ENCODE measurements at places on chromosomes 12 and 14.
A peak's percentile ranks its signal among the peaks of the same experiment; 100 is the strongest.

- no peaks in the 10 kb centered on the region for H3K27me3 ChIP-seq
- no peak for DNase-seq
Measured at GRCh38 chr12:106480251-106480650, 102.6 kb upstream of the RFX4 start.

- no peak for DNase-seq
- H3K27ac ChIP-seq = no peak overlapping the region
- no peaks in the 10 kb centered on the region for H3K27me3 ChIP-seq
- H3K36me3 ChIP-seq = no peaks in the 10 kb centered on the region
- H3K4me3 ChIP-seq = no peak overlapping the region
Measured at GRCh38 chr12:67705394-67706370, 57.1 kb downstream of the DYRK2 start.

DNA sequence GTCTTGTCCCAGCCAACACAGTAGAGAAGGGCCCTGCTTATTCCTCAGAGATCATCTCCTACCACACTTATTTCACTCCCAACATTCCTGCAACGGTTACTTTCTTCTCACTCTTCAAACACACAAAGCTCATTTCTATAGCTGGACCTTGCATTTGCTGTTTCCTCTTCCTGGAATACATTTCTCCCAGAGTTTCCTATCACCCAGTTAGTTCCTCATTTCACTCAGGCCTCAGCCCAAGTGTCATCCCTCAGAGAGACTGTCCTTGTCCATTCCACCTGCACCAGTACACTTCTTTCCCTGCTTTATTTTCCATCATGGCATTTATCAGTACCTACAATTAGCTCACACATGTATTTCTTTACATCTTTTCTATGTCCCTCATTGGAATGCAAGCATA lies 14.7 kb upstream of the STK38L start:
- no peaks in the 10 kb centered on the region for H3K36me3 ChIP-seq
- H3K4me3 ChIP-seq = no peak overlapping the region
- no peak overlapping the region for H3K27ac ChIP-seq
- no peak for DNase-seq
- H3K27me3 ChIP-seq = no peaks in the 10 kb centered on the region

GRCh38 chr12:18382236-18382885 lies 121.0 kb downstream of the PIK3C2G start:
- no peaks in the 10 kb centered on the region for H3K27me3 ChIP-seq
- no peaks in the 10 kb centered on the region for H3K4me1 ChIP-seq
- no peak overlapping the region for H3K27ac ChIP-seq
- no peak overlapping the region for H3K4me3 ChIP-seq
- no peak for DNase-seq
- H3K36me3 ChIP-seq = no peaks in the 10 kb centered on the region

GRCh38 chr12:10392394-10392930 lies 2.6 kb upstream of the KLRK1 start:
- H3K4me1 ChIP-seq = no peaks in the 10 kb centered on the region
- no peaks in the 10 kb centered on the region for H3K36me3 ChIP-seq
- no peak overlapping the region for H3K4me3 ChIP-seq
- H3K27ac ChIP-seq = no peak overlapping the region
- no peak for DNase-seq

GRCh38 chr14:56505361-56505760 lies 74.2 kb upstream of the TMEM260 start:
- H3K4me3 ChIP-seq = no peak overlapping the region
- H3K27ac ChIP-seq = no peak overlapping the region
- no peaks in the 10 kb centered on the region for H3K27me3 ChIP-seq
- H3K36me3 ChIP-seq = no peaks in the 10 kb centered on the region
- DNase-seq = no peak
- H3K4me1 ChIP-seq = no peaks in the 10 kb centered on the region

DNA sequence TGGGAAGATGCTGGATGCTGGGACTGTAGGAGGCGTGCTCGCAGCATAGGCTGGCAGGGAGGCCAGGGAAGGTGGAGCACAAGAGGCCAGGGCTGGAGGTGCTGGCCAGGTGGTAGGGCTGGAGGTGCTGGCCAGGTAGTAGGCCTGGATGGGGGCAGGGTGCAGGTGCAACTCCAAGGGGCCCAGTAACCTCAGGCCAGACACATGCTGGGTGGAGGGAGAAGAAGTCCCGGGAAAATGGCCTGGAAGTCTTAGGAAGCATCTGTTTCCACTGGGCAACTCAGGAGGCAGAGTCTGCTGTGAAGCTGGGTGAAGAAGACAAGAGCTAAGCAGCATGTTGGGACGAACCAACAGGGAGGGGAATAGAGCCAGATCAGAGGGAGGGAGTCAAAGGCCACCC lies 665.2 kb downstream of the BCL11B start:
- no peaks in the 10 kb centered on the region for H3K4me1 ChIP-seq
- H3K36me3 ChIP-seq = no peaks in the 10 kb centered on the region
- H3K27ac ChIP-seq = no peak overlapping the region
- DNase-seq = no peak

- DNase-seq = no peak
- H3K4me3 ChIP-seq = no peak overlapping the region
- H3K27ac ChIP-seq = no peak overlapping the region
- no peaks in the 10 kb centered on the region for H3K27me3 ChIP-seq
Measured at GRCh38 chr12:45168976-45169375, 46.9 kb upstream of the ANO6 start.

GRCh38 chr14:102215071-102215470 lies 75.4 kb downstream of the WDR20 start:
- no peak for DNase-seq
- H3K27ac ChIP-seq = no peak overlapping the region
- H3K4me3 ChIP-seq = no peak overlapping the region
- 0 out of 2 replicates have a peak, but pooled peaks cover 2% of the 10 kb centered on the region for H3K27me3 ChIP-seq
- H3K4me1 ChIP-seq = peaks cover 34% of the 10 kb centered on the region

- no peak overlapping the region for H3K4me3 ChIP-seq
- H3K27me3 ChIP-seq = no peaks in the 10 kb centered on the region
- H3K27ac ChIP-seq = no peak overlapping the region
- peaks cover 3% of the 10 kb centered on the region for H3K4me1 ChIP-seq
- peak; percentile 95 for DNase-seq
Measured at GRCh38 chr12:6038160-6038559, 86.3 kb downstream of the VWF start.

DNA sequence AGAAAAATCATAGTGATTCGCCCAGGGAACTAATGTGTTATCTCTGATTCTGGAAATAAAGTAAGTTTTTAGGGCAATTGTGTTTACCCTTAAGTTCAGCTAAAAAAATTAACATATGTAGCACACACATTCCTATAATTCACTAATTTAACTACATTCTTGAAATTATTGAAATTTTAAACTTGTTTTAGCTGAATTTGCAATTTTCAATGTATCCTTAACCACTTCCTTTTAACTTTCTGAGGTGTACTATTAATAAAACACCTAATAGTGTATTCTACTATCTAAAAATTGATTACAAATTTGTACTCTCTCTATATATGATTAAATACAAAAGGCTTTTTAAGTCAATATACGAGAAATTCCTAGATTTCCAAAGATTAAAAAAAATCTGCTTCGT lies 2.2 kb downstream of the KLHL28 start:
- peaks cover 18% of the 10 kb centered on the region for H3K36me3 ChIP-seq
- peaks cover 35% of the 10 kb centered on the region for H3K4me1 ChIP-seq
- no peak for DNase-seq

DNA sequence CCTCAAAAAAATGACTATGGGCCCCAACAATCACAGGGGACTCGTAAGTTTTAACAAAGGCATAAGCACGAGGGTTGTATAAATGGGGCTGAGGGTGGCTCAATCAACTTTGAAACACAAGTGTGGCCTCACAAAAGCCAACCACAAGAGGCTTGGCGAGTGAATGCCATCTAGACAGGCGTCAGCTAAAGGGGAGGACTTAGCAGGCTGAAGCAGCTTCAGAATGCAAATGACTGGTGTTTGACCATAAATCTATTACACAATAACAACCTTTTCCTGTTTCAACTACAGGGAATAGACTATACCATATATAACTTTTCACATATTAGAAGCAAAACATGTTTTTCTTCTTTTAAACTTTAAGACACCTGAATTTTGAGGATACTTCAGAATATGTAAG lies 777.9 kb downstream of the FSCB start:
- H3K27ac ChIP-seq = no peak overlapping the region
- no peaks in the 10 kb centered on the region for H3K4me1 ChIP-seq
- H3K27me3 ChIP-seq = no peaks in the 10 kb centered on the region

GRCh38 chr14:71287567-71287966 lies 380.3 kb downstream of the PCNX1 start:
- no peaks in the 10 kb centered on the region for H3K4me1 ChIP-seq
- H3K4me3 ChIP-seq = no peak overlapping the region
- H3K36me3 ChIP-seq = no peaks in the 10 kb centered on the region
- H3K27ac ChIP-seq = no peak overlapping the region
- no peaks in the 10 kb centered on the region for H3K27me3 ChIP-seq

DNA sequence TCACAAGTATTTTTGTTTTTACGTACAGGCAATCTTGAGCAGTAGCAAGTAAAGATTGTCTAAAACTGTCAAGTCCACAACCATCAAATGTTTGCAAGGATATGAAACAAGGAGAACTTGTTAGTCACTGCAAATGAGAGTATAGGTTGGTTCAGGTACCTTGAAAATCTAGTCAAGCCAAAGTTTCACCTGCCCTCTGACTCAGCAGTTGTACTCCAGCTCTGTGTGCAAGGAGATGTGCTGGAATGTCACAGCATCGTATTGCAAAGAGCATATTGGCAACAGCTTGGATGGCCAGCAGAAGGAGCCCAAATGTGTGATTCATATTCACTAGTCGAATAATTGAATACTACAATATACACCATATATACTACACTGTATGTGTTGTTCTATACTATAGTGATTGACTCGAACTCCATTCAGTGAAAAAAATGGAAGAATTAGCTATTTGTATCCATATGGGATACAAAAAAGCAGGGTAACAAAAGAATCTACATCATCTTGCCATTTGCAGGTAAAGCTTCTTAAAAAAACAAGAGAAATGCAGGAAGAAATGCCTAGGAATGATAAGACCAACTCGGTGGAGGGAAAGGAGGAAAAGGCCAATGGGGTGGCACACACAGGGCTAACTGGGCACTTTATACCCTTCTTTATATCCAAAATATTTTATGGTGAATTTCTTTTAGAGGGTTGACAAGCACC lies 44.0 kb downstream of the EID3 start:
- no peak overlapping the region for H3K27ac ChIP-seq
- DNase-seq = no peak
- no peaks in the 10 kb centered on the region for H3K27me3 ChIP-seq
- peaks cover 22% of the 10 kb centered on the region for H3K4me1 ChIP-seq
- H3K36me3 ChIP-seq = peaks cover 39% of the 10 kb centered on the region

DNA sequence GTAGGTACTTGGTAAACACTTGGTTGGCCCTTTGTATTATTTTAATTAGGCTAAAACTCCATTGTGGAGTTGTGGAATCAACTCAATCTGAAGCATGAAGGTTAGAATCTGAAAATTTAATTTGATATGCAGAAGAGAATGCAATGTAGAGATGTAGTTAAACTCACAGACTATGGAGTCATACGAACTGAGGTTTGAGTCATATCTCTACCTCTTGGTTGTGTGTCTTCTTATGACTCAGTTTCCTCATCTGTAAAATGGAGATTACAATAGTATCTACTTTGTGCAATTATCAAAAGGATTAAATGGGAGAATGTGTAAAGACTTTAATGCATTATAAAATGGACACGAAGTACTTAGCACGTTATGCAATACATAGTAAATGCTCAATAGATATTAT lies 146.0 kb upstream of the IFNG-AS1 start:
- H3K36me3 ChIP-seq = no peaks in the 10 kb centered on the region
- H3K27ac ChIP-seq = no peak overlapping the region
- no peak for DNase-seq
- no peak overlapping the region for H3K4me3 ChIP-seq
- H3K27me3 ChIP-seq = no peaks in the 10 kb centered on the region

DNA sequence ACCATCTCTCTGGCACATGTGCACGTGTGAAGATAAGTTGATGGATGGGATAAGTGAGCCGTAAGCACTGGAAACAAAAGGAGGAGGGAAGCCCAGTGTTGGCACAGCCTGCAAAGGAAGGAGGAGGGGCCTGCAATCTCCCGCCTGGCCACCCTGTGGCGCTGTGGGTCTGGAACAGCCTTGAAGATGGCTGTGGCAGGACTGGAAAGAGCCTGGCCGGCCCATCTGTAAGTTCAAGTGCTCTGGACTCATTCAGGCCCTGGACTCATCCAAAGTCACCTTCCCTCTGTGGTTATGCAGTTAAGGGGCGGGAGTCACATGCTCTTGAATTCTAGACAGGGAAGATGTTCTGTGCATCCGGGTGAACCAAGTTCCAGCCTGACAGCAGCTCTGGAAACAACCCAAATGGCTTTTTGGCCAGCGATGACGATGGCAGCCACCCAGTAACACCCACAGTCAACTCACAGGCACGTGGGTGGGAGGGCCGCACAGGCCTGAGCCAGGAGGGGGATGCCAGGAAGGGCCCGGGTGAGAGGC lies 50.4 kb downstream of the CHGA start:
- H3K4me1 ChIP-seq = no peaks in the 10 kb centered on the region
- H3K27me3 ChIP-seq = no peaks in the 10 kb centered on the region
- H3K27ac ChIP-seq = no peak overlapping the region

DNA sequence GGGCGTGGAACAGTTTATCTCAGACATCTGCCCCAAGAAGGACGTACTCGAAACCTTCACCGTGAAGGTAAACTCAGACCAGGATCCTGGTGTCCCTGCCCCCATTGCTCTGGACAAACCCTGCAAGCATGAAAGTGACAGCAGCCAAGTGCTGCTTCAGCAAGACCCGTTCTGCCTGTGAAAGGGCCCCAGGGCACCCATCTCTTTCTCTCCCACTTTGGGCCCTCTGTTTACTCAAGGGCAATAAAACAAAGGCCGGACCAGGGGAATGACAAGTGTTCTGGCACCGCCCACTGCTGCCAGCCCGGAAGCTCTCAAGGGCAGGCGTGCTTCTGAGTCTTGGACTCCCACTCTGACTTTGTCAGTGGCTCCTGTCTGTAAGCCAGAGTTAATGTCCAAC lies 35.3 kb downstream of the CD9 start:
- H3K36me3 ChIP-seq = no peaks in the 10 kb centered on the region
- peaks cover 5% of the 10 kb centered on the region for H3K4me1 ChIP-seq
- H3K27me3 ChIP-seq = no peaks in the 10 kb centered on the region
- no peak for DNase-seq
- no peak overlapping the region for H3K4me3 ChIP-seq

DNA sequence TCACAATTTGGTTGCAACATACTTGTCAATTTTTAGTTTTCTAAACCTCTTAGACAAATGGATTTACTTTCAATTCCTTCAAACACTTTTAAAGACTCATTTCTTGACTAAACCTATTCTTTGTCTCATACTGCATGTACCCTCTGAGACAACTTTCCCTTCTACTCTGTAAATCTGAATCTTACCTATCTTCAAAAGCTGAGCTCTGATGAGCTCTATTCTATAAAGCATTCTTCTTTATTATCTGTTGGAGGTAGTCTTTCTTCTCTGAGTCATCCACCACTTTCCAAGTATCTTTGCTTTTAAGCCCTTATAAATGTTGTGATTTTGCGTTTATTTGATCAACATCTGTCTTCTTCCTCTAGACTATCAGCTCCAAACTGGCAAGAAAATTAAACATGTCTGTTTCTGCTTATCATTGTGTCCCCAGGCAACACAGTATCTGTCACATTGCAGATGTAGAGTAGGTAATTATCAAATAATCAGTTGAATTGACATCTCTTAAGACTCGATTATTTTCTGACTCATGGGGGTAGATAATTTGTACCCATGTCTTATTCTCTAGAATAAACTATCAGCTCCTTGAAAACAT lies 265.6 kb upstream of the FAR2 start:
- no peaks in the 10 kb centered on the region for H3K27me3 ChIP-seq
- no peak overlapping the region for H3K4me3 ChIP-seq
- no peaks in the 10 kb centered on the region for H3K36me3 ChIP-seq
- no peak for DNase-seq

GRCh38 chr14:105632010-105632409 lies 105.6 kb downstream of the TMEM121 start:
- H3K4me3 ChIP-seq = no peak overlapping the region
- no peak overlapping the region for H3K27ac ChIP-seq
- DNase-seq = no peak
- no peaks in the 10 kb centered on the region for H3K27me3 ChIP-seq
- H3K36me3 ChIP-seq = no peaks in the 10 kb centered on the region
